ENCODE measurements at places on chromosomes 2 and 18.

GRCh38 chr2:234963773-234964615, 12.2 kb downstream of the SH3BP4 start:
- no peak for DNase-seq

GRCh38 chr2:95336406-95336805, 39.3 kb downstream of the KCNIP3 start:
- DNase-seq = no peak

- no peak for DNase-seq
Observed at GRCh38 chr2:105680357-105680756, 64.4 kb upstream of the NCK2 start.

DNA sequence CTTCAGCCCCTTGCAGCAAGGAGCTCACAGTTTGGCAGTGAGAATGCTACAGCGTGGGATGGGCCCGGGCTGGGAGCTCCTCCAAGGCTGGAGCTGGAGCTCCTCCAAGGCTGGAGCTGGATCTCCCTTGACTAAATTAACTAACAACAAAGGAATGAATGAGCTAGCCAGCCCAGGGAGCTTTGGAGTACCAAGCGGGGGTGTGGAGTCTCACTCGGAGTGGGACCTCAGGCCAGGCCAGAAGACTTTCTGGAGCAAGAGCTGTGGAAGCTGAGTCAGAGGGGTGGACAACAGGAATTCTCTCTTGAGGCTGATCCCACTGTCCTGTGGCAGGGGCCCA, 244.7 kb upstream of the HS6ST1 start:
- DNase-seq = no peak

- DNase-seq = peak; percentile 11
Observed at GRCh38 chr2:85900366-85900765, 11.6 kb upstream of the ST3GAL5 start.

DNA sequence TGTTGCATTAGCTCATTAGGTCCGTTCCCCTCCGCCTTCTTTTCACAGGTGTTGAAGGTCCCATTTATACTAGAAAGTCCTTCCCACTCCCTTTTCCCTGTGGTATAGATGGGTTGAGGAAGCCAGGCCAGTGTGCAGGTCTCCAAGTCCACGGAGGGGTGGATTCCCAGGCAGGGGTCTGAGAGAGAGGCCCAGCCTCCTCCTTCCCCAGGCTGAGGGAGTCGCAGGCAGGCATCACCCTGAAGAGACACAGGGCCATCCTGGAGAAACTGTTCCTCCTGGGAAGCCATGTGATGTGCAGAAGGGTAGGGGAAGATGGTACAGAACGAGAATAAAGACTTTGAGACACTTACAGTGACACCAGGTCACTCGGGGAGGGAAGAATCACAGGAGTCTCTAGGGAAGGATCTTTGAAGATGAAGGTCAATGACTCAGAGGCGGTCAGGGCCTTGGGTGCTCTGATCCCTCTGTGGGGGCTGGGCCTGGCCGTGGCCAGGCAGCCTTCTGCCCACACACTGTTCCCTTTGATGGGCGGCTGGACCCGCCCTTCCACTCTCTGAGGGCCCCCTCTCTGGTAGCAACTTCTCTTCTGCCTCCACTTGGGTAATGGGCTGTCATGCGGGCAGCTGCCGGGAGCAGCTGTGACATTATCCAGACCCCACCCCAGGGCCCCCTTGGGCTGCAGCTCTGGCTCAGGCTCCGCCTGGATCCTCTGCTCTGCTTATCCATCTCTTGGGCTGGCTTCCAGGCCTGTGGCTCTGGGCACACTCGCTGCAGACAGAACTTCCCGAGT, 45.1 kb downstream of the RHOB start:
- no peak for DNase-seq

DNA sequence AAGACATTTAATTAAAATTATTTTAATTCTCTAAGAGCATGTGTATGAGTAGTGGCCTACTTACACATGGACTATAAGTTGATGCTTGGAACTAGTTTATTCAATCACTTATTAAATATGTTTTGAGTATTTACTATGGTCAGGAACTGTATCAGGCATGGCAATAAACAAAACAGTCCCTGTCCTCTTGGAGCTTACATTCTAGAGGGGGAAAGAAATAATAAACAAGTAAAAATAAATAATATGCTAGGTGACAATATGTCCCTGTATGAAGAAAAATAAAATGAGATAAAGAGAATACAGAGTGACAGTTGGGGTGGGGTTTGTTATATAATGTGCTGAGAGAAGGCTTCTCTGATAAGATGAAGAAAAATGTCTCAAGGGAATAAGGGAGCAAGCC, 74.5 kb downstream of the MYO3B start:
- DNase-seq = no peak

DNA sequence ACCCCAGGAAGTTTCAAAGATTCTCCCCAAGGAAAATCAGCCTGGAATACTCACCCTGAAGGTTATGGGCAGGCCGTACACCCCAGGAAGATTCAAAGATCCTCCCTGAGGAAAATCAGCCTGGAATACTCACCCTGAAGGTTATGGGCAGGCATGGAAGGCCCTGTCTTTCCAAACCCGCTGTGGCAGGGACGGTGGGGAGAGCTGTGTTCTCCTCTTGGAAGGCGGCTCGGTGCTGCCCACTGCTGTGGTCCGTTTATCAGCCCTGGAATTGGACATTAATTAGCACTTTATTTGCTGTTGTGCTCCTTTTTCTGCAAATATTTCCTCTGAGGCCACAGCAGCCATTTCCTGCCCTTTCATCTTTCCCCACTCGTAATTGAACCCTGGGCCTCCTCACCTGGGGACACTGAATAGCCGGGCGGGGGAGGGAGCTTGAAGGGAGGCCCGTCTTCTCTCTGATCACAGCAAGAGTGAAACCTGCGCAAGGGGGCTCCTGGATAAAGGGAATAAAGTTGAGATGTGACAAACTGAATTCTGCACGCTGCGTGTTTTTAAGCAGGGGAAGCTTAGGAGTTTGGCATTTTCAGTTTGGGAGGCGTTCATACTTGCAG, 308.7 kb upstream of the SALL3 start:
- DNase-seq = no peak

- DNase-seq = no peak
Observed at GRCh38 chr2:195094330-195094729, 562.7 kb upstream of the SLC39A10 start.
